CD4-positive, alpha-beta T cell treated with Interleukin-6 at 100 ng/mL for 8 hours (primary cell): ENCODE measurements at places on chromosomes 7 and 10.

- DNase-seq: no peak
Observed at GRCh38 chr7:56447864-56448693, 331.9 kb upstream of the NUPR2 start.

GRCh38 chr7:53740971-53741370 is 705.5 kb downstream of the POM121L12 start:
- no peak for DNase-seq

DNA sequence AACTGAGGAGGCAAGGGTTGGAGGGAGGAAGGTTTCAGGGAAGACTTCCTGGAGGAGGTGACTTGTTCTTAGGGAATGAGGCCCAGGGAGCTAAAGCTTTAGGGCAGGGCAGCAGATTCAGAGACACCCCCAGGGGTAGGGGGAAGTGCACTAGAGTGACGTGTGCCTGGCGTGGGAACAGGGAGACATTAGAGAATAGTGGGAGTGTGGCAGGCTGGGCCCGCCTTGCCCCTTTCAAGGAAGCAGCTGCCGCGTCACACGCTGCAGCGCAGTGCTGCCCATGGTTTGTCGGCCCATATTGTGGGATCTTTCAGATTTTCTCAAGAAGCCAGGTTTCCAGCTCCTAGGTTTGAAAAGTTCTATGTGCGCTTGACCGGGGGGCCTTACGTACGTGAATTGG is 139.4 kb downstream of the LHPP start:
- no peak for DNase-seq

DNA sequence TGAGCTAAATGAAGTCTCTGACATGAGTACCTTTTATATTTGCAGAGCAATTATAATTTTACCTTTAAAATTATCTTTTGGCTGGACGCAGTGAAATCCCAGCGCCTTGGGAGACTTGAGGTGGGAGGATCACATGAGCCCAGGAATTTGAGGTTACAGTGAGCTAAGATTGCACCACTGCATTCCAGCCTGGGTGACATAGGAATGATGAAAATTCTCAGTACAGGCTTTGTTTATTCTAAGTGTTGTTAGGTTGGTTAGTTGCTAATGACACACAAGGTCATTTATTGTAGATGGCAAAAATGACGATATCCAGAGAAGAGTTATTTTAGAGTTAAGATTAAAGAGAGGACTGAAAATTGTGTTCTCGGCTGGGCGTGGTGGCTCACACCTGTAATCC is 87.6 kb downstream of the XRCC2 start:
- DNase-seq: no peak

DNA sequence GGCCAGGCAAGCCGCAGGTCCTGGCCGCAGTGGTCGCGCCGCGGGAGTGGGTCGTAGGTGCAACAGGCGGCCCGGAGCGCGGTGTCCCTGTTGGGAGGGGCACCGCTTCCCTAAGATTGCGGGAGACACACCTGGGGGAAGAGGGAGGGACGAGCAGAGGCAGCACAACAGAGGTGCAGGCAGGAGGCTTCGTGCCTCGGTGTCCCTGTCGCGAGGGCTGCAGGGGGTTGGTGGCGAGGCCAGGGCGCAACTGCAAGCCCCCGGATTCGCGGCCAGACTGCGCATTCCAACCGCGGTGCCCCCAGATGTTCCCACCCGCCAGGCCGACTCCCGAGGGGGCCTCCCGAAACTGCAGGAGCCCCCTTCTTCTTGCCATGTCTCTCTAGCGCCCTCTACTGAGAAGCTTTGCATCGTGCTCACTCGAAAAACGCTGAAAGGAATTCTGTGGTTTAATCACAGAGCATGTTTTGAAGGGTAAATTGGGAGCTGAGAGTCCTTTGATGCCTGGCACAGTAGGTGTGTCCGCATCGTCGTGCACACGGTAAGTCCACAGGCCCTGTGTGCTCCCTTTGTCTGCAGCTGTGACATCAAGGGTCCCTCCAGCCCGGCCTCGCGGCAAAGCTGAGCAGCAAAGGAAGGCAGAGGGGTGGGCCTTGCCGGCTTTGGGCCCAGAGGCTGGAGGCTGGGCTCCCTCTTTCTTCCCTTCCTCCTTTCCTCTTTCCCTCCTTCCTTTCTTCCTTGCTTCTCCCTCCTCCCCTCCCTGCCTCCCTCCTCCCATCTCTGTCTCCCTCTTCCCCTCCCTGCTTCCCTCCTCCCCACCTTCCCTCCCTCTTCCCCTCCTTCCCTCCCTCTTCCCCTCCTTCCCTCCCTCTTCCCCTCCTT is 6.2 kb upstream of the MBL2 start:
- DNase-seq: no peak

DNA sequence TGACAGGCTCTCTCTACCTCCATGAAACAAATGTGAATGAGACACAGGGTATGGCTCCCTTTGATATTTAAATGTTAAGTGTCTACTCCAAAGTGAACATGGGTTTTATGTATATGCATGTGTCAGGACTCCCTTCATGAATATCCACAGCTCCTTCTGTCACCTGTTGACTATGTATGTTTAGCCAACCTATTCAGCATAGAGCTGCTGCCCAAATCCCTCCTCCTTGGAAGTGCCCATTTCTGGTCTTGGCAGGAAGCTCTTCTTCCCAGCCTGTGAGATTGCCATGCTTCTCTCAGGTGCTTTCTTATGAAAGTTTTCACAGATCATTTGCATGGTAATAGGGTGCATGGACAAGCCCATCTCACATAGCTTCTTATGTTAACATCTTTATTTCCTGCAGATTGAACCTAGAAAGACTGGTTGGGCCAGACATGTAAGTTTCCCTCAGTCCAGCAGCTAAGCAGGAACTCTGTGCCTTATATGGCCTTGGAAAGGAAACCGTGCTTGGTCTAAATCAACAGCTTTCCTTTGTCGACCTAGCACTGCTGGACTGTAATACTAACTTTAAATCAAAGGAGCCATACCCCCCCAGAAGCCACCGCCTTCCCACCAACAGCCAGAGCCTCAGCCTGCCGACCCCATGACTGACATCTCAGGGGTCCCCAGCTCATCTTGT is 288.9 kb downstream of the ADARB2 start:
- DNase-seq: no peak

DNA sequence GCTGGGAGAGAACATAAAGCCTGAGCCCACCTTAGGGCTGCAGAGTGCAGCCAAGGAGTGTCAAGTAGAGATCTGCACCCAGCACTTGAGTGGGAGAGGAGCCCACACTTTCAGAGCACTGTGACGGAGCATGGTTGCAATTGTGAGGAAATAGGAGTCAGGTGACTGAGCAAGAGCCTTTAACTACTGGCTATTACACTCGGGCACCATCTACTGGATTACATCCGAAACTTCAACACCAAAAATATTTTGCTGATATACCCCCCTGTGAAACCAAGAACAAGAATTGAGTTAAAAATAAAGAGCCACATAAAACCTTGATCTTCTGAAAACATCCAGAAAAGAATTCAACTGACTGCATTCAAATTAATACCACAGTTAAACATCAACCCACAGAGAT is 657.9 kb downstream of the NXPH1 start:
- DNase-seq: no peak

GRCh38 chr7:50644114-50644513 is 78.9 kb upstream of the DDC start:
- no peak for DNase-seq

DNA sequence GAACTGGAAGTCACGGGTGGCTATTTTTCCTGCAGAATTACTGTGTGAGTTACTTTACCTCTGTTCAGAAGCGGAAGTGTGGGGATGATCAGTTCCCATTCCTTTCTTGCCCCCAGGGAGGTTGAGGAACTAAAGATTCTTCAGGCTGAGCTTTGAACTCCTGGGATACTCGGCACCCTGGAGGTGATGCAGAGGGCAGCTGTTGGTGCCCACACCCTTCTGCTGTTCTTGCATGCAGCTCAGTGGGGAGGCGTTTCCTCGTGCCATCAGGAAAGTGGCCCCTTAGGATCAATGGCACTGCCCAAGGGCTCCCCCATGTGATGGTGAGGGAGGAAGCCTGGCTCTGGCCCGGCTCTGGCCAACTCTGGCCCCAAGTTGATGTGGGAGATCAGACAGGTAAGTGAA is 44.7 kb upstream of the MXI1 start:
- no peak for DNase-seq

DNA sequence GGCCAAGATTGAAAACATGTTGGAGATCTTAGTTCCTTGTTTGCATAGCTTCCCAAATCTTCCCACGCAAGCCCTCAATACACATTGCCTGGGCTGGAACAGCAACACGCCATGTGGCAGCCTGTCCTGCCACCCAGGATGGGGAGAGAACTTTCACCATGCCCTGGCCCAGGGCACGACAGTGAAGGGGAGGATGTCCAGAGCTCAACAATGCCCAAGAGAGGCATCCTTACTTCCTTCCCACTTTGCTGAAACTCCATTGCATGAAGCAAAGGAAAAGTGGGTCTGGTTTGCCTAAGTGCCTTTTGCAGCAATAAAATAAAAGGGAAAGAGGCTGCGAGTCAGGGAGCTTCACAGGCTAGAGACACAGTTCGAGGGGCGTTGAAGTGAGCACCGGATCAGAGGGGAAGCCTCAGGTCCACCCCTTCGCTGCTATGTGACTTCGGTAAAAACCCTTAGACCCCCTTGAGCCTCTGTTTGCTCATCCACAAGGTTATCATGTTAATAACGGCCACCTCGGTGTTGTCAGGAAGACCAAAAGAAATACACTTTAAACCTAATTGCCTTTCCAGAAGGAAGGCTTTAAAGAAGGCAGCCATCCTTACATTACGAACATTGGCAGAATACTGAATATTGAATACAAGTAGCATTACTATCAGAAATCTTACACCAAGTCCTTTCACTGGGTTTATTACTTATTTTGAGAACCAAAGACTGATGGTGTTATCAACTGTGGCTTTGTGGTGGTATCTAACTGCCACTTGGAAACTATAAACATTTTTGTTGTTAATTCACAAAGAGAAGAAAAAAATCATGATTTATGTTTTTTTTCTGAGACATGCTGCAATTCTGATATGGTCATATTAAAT is 133.3 kb downstream of the ICA1 start:
- no peak for DNase-seq

GRCh38 chr10:130713135-130713534 is 576.9 kb downstream of the GLRX3 start:
- DNase-seq: no peak

GRCh38 chr7:133887459-133887858 is 239.7 kb upstream of the LRGUK start:
- DNase-seq: no peak

- DNase-seq: no peak
Observed at GRCh38 chr10:58517491-58518355, 5.1 kb downstream of the BICC1 start.

GRCh38 chr10:123146013-123146893 is 1.7 kb upstream of the HMX2 start:
- DNase-seq: no peak

DNA sequence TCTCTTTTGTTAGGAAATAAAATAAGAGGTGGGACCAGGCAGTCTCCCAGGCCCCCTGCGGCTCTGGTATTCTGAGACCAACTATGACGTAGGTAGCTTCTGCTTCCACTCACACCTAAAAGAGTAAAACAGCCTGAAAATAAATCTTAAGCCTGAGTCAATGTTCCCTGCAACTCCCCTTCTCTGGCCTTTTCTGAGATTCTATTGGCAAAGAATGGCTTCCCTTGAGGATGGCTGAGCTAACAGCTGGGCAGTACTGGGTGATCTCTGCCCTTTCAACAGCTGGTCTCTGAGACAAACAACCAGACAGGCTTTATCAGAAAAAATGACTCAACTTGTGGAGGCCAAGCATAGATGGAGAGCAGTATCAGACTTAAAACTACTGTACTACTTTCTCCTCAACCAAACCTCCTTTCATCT is 58.7 kb downstream of the CREB3L2 start:
- DNase-seq: no peak

DNA sequence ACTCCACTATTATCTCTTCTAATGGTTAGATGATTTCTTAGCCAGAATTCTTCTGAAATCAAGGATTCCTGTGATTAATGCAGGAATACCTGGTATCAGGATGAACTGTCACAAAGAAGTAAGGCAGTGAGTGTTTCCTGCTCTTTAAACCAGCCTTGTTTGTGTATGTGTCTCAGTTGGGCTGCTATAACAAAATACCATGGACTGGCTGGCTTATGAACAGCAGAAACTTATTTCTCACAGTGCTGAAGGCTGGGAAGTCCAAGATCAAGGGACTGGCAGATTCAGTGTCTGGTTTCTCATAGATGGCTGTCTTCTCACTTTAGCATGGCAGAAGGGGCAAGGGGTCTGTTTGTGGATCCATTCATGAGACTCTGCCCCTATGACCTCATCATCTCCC is 42.7 kb downstream of the LRMDA start:
- DNase-seq: no peak

DNA sequence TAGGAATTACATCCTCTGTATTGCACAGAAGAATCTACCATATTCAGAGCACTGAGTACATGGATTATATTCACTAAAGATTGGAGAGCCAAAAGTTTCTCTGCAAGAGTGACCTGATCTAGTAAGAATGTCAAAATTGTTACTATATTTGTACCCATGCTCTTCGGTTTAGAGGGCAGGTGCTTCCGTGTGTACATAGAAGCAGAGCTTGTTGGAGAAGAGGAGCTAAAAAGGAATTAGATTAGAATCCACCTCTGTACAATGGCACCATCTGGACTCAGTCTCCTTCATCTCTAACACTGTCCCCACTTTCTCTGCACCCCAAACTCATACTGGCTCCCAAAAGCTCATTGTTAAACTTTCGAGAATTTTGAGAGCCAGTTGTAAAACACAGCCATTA is 8.3 kb downstream of the CALD1 start:
- no peak for DNase-seq

GRCh38 chr10:80596391-80597257 is 58.9 kb downstream of the SH2D4B start:
- peak; percentile 35 for DNase-seq

- DNase-seq: no peak
Observed at GRCh38 chr7:27586825-27587224, 75.9 kb downstream of the HIBADH start.

- DNase-seq: no peak
Observed at GRCh38 chr7:102927312-102927933, 14.6 kb downstream of the LRRC17 start.

DNA sequence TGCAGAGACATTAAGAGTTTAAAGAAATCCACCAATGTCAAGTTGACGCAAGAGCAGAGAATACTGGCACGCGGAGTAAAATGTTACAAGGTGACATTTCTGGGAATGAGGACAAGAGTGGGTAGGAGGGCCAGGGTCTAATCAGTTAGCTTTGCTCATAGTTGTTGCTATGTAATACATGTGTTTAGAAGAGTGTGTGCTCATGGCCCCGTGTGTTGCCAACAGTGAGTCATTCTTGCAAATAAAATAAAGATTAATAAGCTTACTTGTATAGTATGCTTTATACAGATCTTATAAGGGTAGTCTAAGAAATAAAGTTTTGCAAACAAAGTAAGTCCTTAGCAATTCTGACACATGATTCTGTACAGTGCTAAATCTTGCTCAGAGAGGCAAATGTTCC is 64.5 kb downstream of the DNMBP start:
- no peak for DNase-seq

GRCh38 chr10:125359401-125359800 is 199.0 kb upstream of the CTBP2 start:
- DNase-seq: no peak

- no peak for DNase-seq
Observed at GRCh38 chr7:20642166-20642565, 26.7 kb downstream of the ABCB5 start.
